GM19239 (cell line): ENCODE measurements at places on chromosomes 16 and 17.

GRCh38 chr17:40422990-40423633, 5.4 kb upstream of the TOP2A start:
- no peak for DNase-seq

- no peak for DNase-seq
Measured at GRCh38 chr17:298791-299450, 53.7 kb downstream of the RPH3AL start.

DNA sequence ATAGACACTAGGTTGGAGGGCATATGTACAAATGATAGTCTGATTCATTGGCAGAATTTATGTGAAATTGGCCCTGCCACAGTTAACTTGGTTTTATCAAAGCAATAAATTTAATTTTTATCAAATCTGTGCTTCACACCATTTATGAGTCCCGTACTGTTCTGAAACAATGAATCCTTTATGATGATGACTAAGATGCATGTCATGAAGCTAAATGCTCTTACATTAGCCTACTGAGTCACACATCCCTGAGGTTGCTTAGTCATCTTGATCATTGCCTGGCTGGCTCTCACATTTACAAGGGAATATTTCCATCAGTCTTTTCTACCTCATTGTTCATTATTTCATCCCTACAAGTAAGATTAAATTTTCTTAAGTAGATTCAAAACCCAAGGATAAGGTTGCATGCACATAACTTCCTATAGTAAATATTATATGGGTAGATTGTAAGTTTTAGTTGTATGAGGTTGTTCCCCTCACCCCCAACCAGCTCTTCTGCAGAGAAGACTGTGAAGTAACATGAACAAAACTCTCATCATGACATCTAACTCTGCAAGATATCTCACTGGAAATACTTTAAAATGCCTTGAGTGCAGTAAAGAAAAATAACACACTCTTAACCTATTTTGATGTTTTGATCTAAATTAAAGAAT, 170.7 kb downstream of the CYB561 start:
- no peak for DNase-seq

- no peak for DNase-seq
Measured at GRCh38 chr17:40417258-40417608, 463 bp downstream of the TOP2A start.

GRCh38 chr17:82599674-82600661, 48.3 kb downstream of the WDR45B start:
- DNase-seq, result no peak
